ENCODE measurements at places on chromosomes 1 and 21.
A peak's percentile ranks its signal among the peaks of the same experiment; 100 is the strongest.

GRCh38 chr1:211789641-211790464 is 40.7 kb downstream of the LPGAT1 start:
- no peak for DNase-seq

- no peak for DNase-seq
Observed at GRCh38 chr1:65630855-65631254, 161.8 kb upstream of the PDE4B start.

GRCh38 chr1:44862829-44863401 is 19.9 kb upstream of the PTCH2 start:
- DNase-seq: no peak

- no peak for DNase-seq
Observed at GRCh38 chr1:170397061-170397460, 134.9 kb upstream of the GORAB start.

DNA sequence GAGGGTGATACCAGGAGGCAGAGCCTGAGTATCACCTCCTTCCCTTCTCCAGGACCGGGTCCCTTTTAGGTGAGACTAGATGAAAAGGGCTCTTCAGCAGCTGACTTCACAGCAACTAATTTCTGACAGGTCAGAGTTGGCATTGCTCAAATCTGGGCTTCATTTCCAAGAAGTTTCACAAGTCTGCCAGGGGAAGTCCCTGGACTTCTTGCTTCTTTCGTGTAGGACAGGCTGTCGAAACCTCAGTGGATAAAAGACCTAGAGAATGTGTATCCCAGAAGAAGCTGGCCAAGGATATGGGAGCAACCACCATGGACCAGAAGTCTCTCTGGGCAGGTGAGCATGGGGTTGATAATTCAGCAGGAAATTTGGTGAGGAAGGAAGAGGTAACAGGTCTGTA is at the start of gene CHI3L2:
Gene CHI3L2 (plus strand): TSS at position 280 of the 400 bp plus-strand sequence. CDS start 17 bp downstream, at position 297.
- DNase-seq: no peak

- DNase-seq: no peak
Observed at GRCh38 chr1:72023063-72023930, 259.0 kb downstream of the NEGR1 start.

DNA sequence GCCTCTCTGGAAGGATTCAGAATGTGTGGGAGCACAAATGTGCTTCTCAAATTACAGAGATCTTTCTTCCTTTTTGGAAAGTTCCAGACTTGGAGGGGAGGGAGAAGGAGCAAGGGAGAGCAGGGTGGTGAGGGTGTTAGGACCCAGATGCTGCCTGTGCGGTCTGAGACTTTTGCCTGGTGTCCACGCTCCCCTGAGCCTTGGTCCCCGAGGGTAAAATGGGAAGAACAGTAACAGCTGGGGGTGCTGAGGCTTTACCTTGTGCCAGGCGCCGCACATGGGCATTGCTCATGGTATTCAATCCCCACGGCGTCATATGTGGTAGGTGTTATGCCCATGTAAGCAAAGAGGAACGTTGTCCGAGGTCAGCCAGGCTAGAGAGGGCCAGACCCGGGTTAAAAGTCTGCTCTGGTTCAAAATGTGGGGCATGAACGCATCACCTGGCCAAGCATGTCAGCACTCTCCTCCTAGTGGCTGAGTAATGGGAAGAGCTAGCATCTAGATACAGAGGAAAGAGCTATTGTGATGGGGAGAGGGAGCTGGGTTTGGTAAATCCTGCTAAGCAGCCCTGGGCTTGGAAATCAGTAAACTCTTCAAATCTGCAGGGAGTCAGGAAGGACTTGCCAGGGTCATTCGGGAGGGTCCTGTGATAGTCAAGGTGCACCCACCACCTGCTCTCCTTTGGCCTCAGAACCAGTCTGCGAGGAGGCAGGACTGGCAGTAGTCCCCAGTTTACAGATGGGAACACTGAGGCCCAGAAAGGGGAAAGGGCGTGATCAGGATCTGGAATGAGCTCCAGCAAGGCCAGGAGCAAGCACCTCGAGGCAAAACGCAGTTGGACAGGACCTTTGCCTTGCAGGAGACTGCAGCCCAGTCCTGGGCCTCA is 4.5 kb upstream of the RUNX3 start:
- no peak for DNase-seq

DNA sequence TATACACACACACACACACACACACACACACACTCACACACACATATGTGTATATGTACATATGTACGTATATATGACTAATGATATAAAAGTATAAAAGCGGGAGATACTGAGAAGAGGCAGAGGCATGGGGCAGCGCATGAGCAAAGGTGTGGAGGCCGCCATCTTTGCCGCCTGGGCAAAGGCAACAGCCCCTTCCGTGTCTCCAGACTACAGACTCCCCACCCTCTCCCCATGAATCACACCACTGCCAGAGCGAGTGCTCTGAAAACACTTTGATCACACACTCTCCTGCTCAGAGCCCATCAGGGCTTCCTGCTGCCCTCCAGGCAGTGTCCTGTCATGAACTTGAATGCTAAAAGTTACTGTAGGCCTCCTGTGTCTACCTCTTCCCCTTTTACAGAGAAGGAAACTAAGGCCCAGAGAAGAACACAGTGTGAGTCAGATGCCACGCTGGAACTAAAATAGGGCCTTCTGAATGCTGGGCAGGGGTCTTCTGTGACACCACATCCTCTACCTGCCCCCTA is 54.7 kb upstream of the SSBP3 start:
- DNase-seq: no peak

GRCh38 chr1:40896482-40896881 is 34.3 kb upstream of the CITED4 start:
- DNase-seq: no peak

- DNase-seq: no peak
Observed at GRCh38 chr1:234848972-234849649, 239.1 kb upstream of the IRF2BP2 start.

DNA sequence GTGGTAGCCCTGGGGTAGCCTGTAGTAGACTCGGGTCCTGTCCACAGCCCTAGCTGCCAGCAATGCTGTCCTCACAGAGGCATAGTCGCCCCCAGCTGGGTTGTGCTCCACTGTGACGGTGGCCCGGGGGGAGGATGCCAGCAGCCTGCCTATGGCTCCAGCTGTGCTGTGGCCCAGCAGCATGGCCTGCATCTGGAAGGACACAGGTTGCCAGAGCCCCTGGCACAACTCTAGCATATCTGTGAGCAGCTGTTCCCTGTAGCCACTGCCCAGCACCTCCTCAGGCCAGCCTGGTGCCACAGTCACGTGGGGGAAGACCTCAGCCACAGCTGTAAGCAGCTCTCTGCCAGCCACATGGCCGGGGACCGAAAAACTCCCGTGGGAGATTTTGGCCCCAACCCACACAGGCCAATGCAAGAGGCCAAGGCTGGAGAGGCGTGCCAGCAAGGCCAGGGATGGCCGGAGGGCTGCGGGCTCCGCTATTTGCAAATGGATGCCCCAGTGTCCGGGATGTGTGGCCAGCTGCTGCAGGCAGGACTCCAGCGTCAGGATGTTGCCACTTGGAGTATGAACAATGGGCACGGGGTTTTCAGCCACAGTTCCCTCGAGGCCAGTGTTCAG is 13.9 kb downstream of the FAM151A start:
- DNase-seq: no peak

- peak; percentile 31 for DNase-seq
Observed at GRCh38 chr1:179164494-179164893, 65.0 kb downstream of the ABL2 start.

- DNase-seq: no peak
Observed at GRCh38 chr1:55505326-55505725, 290.2 kb upstream of the USP24 start.

DNA sequence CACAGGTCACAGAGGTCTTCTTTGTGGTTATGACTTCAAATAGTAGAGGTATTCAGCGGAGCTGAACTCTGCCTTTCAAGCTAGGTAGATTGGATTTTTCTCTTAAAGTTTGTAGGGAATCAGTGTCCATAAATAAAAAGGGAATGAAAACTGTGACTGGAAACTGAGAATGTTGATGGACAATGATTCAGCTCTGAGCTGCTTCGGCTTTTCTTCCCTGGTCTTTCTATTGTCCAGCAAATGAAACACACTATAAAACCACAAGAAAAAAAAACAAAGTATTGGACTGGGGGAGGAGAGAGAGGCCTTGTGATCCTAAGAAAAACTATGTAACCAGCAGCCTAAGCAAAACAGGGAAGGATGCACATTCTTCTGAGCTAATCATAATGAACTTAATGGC is 11.1 kb downstream of the TNNI3K start:
- no peak for DNase-seq

All from H1 (cell line).